ENCODE measurements at places on chromosomes 7 and 10.

GRCh38 chr10:9734218-9734617 lies 1283.5 kb upstream of the CELF2 start:
- ATAC-seq: no peak

DNA sequence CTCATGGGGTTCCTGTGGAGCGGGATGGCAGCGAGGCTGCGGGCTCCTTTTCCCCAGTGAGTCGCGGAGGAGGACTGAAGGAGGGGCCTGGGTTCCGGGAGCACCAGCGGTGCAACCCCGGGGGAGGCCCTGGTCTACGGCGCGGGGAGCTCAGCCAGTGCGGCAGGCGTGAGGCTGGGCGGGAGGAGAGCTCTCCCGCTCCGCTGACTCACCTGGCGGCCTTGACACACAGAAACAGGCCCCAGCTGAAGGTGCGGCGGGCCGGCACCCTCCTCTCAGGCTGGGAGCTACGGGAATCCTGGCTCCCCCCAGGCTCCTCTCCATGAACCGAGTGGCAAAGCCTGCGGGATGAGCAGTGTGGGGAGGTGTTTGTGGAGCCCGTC lies 6.8 kb upstream of the NOM1 start:
- peak; percentile 12 for ATAC-seq

DNA sequence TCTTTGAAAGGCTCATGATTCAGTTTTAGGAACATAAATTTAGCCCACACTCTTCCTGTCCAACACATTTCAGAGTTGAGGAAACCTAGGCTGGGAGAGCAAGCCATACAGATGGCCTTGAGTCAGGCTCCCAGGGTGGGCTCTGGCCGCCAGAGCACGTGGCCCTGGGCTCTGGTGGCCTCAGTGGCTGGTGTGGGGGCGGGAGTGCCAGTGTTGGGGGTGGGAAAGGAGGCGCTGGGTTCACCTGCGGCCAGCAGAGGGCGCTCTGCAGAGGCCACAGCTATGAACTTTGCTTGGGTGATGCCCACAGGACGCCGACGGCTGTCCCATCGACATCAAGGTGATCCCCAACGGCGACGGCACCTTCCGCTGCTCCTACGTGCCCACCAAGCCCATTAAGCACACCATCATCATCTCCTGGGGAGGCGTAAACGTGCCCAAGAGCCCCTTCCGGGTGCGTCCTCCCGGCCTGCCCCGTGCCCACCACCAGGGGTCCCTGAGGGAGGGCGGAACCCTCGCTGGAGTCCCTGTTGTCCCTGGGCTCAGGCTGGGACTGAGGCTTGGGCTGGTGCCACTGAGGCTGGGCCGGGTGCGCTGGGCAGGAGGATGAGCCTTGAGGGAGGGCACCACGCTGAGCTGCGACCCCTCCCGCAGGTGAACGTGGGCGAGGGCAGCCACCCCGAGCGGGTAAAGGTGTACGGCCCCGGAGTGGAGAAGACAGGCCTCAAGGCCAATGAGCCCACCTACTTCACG lies 11.9 kb downstream of the FLNC start:
- ATAC-seq: peak; percentile 72

DNA sequence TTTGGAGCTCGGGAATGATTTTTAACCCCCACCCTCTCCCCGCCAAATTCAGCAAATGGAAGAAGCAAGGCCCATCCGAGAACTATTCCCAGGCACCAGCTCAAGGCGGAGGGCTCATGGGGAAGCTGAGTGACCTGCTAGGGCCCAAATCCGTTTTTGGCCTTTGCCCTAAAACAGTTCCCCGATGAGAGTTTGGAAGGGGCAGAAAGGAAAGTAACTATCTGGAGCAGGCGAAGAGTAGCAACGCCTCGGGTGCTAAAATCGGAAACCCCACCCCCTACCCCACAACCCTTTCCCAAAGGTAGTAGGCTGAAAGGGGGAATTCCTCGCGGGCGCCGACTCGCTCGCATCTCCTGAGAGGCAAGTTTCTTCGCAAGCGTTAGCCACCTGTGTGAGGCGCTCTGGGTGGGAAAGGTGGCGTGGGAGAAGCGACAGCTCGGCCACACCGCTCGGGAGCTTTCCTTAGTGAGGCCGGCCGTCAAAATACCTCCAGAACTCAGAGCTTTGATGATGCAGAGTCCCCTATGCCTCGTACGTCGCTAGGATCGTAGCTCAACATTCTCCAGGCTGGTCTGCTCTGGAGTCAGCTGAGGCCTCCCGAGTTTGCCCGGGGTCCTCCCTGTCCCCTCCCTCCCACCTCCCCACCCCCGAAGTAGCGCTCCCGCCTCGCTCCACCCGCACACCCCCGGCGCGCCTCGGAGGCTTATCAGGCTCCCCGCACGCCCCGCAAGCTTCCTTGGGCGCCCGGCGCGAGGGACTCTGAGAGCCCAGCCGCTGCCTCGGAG lies 642 bp upstream of the PRKG1 start:
- ATAC-seq: peak; percentile 71

- ATAC-seq: no peak
Observed at GRCh38 chr7:8085420-8085819, 116.8 kb downstream of the GLCCI1 start.

GRCh38 chr10:60035984-60036383 lies 129.6 kb upstream of the CCDC6 start:
- no peak for ATAC-seq

DNA sequence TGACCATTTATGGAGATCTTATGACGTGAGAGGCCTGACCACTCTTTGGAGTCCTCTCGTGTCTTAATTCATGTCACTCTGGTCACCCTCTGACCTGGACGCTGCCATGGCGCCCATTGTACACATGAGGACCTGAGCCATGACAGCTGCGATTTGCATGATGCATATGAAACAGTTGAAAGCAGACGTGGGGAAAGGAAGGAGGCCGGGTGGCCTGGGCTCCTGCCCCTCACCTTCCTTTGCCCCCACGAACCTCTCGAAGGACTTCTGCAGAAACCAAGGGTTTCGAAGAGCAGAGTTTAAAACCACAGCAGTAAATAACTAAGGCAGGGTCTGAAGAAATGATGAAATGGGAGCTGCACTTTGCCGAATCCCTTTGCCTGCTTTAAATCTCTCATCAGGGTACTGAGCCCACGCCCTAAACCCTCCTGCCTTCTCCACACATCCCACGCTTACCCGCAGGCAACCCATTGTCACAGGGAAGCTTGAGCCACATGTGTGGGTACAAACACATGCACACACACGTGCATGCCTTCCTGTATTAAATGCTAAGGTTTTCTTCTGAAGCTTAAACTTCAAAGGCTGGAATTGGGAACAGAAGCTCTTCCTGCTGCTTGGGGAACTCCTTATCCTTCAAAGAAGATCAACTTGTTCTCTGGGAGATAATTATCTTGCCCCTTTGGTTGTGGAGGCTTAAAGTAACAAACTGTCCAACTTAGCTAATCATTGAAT lies 11.7 kb upstream of the CALML3 start:
- no peak for ATAC-seq

- ATAC-seq: no peak
Observed at GRCh38 chr7:51301806-51302205, 14.8 kb downstream of the COBL start.

DNA sequence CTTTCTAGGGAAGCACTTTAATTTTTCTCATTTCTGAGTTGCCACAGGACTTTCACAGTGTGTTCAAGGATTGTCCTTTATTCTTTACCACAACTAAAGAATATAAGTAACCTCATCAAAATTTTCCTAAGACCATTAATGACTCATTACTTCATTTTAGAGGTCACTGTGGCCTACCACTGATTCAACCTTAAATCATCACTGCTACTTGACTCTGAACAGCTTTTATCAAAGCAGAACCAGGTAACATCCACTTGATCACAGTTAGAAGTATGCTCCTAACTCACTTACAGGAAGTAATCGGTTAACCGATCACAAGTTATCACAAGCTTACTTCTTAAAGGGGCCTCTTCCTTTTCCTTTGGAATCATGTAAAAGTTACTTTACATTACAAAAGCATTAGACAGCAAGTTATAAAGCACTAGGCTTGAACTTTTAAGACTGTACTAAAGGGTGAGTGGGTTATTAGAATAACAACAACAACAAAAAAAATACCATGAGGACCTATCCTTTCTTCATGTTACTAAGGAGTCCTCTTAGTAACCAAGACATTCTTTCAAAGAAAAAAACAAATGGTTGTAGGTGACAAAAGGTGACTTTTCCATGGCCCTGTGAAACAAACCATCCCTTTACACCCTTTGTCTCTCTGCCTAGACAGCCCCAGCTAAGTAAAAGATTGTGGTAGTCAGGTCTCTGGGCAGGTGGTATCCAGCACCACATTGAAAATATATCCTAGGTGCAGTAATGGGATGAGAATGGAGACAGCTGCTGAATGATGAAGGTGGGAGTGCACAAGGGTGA lies 40.0 kb upstream of the PDK4 start:
- ATAC-seq: no peak

DNA sequence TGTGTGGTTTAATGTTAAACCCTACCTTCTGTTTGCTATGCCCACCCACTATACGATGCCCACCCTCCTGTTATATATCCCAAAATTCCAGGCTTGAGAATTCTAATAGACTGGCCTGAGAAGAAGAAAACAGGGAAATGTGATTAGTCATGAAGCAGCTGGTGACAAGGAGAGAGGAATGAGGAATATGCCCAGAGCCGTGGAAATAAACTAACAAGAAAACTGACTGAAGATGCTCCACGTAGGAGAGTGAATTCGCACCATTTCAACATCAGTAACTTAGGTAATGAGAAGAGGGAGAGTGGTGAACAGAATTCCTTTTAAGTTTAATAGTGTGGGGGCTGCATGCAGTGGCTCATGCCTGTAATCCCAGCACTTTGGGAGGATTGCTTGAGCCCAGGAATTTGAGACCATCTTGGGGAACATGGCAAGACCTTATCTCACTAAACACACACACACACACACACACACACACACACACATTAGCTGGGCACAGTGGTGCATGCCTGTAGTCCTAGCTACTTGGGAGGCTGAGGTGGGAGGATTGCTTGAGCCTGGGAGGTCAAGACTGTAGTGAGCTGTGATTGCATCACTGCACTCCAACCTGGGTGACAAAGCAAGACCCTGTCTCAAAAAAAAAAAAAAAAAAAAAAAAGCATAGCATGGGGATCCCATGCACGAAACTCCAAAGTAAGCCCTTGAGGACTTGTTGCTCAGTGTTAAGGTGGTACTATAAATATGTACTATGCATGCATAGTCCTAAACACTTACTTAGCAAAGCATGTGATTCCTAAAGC lies 16.1 kb upstream of the SYPL1 start:
- peak; percentile 59 for ATAC-seq

DNA sequence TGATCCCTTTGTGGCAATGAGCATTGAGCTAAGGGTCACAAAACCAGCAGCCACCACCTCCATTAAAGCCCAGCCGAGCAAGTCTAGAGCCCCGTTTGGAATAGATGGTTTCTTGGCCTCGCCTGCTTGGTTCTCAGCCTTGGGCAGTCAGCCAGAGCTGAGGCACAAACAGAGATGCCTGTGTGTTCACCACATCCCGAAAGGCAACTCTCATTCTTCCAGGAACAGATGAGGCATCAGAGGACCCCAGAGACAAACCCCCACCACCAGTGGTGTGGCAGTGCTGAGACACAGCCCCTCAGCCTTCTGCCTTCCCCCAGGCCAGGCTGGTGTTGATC lies 203.3 kb upstream of the ZMIZ1 start:
- no peak for ATAC-seq

DNA sequence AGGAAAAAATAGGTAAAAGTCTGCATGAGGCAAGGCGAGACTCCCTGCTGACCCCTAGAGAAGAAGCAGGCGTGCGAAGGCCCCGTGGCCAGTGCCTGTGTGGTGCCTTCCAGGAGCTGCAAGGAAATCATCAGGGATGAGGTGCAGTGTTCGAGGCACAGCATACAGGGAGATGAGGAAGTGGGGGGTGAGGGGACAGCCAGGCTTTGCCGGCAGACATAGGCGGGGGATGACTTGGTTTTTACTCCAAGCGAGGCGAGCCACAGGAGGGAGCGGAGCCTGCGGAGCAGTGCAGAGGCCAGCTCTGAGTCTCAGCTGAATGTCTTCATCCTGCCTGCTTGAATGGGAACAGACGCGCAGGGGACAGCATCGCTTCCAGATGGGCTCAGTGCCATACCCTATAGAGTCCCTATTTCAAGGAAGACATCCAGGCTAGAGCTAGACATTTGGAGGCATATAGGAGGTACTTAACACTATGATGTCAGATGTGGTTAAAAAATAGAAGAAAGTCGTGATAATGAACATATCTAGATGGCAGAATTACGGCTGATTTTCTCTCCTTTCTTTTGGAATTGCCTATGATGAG lies 49.5 kb downstream of the TCERG1L start:
- ATAC-seq: no peak

- ATAC-seq: no peak
Observed at GRCh38 chr7:131689662-131690234, 133.3 kb upstream of the PODXL start.

- peak; percentile 98 for ATAC-seq
Observed at GRCh38 chr10:102752934-102753664, 9.4 kb downstream of the WBP1L start.

GRCh38 chr7:1817061-1817712 lies 147.1 kb downstream of the ELFN1 start:
- ATAC-seq: no peak

DNA sequence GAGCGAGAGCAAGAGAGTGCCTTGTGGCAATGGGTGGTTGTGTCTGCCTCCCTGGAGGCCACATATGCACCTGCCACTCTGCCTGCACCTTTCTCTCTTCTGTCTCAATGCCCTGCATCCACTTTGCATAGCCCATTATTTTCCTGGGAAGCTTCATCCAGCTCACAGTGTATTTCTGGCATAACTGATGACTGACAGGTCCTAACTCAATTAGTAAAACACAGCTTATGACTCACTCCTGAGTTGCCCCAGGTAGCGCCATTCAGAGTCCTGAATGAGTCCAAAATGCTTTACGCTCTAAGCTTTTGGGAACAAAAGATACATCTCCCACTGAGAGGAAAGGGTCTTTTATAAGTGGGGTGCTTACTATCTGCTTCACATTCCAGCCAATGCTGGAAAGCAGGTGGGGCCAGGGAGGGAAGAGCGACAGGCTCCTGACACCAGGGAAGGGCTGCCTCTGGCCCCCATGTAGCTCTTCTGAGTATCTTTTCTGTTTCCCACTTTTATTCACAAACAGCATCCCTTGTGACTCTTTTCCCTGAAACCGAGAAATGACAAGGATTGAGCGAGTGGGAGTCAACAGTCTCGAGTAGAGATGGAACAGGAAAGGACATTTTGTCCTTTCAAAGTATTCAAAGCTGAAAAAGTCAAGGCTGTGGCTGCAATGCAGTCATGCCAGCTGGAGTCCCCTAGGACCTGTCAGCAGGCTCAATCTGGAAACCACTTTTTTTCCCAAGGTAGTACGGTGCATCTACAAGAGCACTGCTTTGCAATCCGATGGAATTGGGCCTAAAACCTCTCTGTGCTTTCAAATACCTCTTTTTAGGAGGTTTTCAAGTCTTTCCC lies 479.3 kb upstream of the PODXL start:
- ATAC-seq: peak; percentile 87

GRCh38 chr10:81093056-81093455 lies 555.4 kb downstream of the SH2D4B start:
- no peak for ATAC-seq

Data from SK-N-SH treated with all-trans-retinoic acid at 6 μM for 48 hours (cell line).